ENCODE measurements at places on chromosomes 13 and 19. TPM values are rescaled to one million over a fixed set of nuclear protein-coding genes. Genes with fewer than 3 reads are reported as not detected.

The SHISA7 gene
- polyA plus RNA-seq, result 0.31 TPM

The FGF22 gene
- polyA plus RNA-seq, result 1.1 TPM

- DNase-seq, result peak; percentile 7
Measured at GRCh38 chr13:45950386-45951000, 98.9 kb upstream of the SIAH3 start.

The ANGPTL8 gene
- polyA plus RNA-seq, result 0.96 TPM

DNA sequence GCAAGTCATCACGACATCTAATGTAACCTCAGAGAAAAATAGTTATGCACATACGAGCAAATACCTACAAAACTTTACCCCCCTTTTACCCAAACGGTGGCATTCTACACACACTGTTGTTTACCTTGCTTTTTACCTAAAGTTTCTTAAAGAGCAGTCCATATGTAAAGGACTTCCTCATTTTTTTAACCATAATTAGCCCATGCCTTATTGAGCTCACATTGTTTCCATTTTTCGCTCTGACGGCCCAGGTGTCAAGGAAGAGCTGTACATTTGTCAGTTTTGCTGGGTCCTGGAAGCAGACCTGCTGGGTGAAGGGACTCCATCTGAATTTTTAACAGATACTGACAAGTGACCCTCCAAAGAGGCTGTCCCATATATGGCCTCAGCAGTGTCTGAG lies 89.4 kb downstream of the STK24 start:
- DNase-seq, result no peak

DNA sequence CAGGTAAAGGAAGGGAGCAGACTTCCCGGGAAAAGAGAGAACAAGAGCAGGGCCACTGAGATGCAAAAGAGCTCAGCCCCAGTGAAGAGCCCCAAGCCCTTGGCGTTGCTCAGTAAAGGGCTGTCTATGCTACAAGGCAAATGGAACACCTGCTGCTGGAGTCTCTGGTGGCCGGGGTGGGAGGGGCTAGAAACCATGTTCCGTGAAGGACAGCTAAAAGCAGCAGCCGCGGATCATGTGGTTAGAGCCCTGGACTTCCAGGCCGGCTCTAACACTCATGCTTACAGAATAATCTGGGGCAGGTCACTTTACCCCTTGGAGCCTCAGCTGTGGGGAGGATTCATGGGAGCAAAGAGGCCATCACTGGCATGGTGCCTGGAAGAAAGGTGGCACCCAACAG lies 17.8 kb downstream of the POU2F2 start:
- no peak for DNase-seq

- DNase-seq, result no peak
Measured at GRCh38 chr13:43657485-43657884, 129.3 kb downstream of the ENOX1 start.

DNA sequence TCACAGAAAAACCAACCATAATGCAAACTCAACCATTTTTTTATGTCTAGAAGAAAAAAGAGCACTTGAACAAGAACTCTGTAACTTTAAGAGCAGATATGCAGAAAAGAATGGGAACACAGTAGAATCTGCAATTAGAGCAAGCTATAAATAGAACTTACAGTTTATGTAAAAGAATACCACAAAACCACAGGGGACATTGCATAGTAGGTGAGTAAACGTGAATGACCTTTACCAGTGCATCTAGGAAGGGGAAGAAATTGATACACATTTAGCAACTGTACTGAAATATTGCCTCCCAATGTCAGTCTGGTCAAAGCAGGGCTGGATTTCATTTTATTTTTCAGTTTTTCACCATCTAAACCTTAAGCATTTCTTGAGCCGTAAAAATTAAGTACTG lies 242.2 kb upstream of the EDNRB start:
- no peak for DNase-seq

The CFD gene
- 4.4 TPM for polyA plus RNA-seq

The KLK11 gene
- not detected for polyA plus RNA-seq
